Mesenteric fat pad (tissue), 1 donor: ENCODE measurements at places on chromosomes 7 and 10.

DNA sequence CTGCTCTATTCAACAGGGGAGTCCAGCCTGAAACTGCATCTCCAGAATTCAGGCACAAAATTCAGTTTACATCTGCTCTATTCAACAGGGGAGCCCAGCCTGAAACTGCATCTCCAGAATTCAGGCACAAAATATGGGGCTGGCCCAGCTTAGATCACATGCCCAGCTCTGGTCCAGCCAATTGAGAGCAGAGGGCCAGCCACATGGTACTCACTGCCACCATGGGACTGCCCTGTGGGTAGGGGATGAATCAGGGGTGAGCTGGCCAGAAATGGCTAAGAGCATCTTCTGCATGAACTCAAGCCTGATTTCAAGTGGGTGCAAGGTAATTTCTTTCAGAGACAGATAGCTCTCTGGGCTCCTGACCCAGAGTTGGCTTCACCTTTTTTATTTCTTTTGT, 156.6 kb upstream of the LYZL2 start:
- no peak for DNase-seq

- no peak for DNase-seq
Observed at GRCh38 chr7:28572321-28573058, 160.2 kb downstream of the CREB5 start.

DNA sequence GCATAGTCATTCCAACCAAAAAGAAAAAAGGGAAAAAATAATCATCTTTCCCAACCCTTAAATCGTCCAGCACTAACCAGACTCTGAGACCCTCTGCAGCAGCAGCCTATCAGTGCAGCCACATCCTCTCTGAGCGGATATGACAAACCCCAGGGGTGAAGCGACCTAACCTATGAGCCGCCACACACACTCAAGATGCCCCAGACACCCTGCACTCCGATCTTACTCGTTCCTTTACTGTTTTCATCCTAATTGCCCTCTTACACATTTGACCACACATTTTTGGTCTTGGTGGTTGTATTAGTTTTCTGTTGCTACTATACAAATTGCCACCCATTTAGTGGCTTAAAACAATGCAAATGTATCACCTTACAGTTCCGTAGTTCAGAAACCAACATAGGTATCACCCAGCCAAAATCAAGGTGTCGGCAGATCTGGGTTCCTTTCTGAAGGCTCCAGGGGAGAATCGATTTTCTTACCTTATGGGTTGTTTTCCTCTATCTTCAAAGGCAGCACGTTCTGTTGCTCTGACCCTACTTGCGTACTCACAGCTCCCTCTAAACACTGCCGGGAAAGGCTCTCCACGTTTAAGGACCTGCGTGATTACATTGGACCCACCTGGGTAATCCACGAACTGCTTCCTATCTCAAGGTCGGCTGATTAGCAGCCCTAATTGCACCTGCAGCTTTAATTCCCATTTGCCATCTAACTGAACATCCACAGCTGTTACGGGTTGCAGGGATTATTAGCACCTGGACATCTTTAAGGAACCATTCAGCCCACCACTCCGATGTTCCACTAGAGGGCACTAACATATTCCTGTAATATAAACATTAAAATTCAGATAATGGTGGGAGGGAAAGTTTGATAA, 37.3 kb upstream of the PRSS1 start:
- DNase-seq: no peak

DNA sequence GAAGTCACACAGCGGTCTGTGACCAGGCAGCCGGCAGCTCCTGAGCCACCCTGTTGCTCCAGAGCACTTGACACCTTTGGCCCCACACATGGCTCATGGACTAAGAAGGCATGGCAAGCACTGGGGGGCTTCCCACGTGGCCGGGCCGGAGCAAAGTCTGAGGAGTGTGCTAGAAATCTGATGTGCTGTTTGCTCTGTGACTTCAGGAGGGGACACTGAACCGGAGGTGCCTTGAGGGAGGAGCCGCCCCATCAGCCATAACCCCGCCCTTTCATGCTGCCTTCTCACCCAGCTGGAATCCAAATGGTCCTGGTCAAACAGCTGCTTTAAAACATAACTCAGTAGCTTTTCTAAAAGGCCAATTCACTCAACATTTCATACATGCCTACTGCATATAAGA, 33.5 kb downstream of the PROSER2 start:
- no peak for DNase-seq

- DNase-seq: no peak
Observed at GRCh38 chr10:87519582-87519981, 14.9 kb downstream of the MINPP1 start.

DNA sequence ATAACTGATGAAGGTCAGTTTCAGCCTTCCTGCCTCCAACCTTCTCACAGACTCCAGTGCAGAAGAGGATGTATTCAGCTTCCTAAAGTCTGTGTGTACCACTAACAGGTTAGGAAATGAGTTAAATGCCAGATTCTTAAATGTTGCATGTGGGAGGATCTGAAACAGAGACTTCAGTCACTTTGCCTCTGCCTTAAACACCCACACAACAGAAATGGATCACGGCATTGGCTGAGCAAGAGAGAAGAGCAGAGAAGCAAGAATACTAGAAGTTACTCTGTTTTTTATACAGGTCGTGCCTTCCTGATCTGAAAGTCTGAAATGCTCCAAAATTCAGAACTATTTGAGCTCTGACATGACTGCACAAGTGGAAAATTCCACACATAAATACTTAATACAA, 98.9 kb upstream of the ARHGAP21 start:
- DNase-seq: no peak

DNA sequence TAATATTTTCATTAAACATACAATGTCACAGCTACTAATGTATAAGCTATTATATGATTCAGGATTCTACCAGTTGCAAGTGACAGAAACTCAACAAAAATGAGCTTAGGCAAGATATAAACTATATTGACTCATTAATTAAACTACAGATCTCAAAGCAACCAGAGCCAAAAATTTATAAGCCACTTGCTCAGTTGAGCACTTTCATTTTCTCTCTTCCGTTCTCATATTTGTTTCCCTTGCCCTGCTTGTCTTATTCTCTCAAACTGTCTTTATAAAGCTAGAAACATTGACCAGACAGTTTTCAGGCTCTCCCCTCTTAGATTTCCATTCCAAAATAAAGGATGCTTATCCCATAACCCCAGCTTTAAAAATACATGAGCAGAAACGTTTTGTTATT, 60.2 kb upstream of the DGKB start:
- DNase-seq: no peak

- DNase-seq: no peak
Observed at GRCh38 chr7:113636727-113637421, 281.9 kb downstream of the PPP1R3A start.
